ENCODE measurements at places on chromosomes 1 and 21. TPM values are rescaled to one million over a fixed set of nuclear protein-coding genes. Genes with fewer than 3 reads are reported as not detected.

DNA sequence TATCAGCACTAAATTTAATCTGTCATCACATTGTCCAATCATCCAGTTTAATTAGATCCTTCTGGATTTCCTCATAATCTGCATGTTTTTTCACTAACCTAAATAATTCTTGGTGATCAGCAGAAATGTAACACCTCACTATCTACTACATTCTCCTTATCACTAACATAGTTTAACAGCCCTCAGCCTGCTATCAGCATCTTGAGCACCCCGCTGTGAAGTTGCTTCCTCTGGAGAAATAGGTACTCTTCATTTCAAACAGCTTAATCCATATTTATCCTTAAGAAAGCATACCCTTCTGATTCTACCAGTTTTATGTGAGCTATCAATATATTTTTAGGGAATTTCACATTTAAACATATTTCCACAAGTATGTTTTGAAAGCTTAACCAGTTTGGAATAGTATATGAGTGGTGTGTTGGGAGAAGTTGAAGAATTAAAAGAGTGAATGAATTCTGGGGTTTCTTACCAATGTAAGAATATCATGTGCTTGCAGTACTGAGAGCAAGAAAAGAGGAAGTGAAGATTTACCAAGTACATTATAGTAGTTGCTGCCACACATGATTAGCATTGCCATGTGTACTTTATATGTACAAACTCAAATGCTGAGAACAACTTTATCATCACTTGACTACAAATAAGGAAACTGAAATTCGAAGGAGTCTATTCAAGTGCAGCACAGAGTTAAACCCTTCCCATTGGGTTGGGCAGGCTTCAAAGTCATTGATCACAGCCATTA, 771.1 kb upstream of the ADGRL4 start:
- H3K4me1 ChIP-seq: no peaks in the 10 kb centered on the region
- H3K36me3 ChIP-seq: no peaks in the 10 kb centered on the region
- no peak overlapping the region for H3K27ac ChIP-seq
- no peaks in the 10 kb centered on the region for H3K27me3 ChIP-seq
- DNase-seq: no peak

GRCh38 chr21:29526545-29526944, 227.8 kb downstream of the BACH1 start:
- H3K36me3 ChIP-seq: no peaks in the 10 kb centered on the region
- no peaks in the 10 kb centered on the region for H3K27me3 ChIP-seq
- H3K4me1 ChIP-seq: no peaks in the 10 kb centered on the region
- no peak overlapping the region for H3K4me3 ChIP-seq
- no peak for DNase-seq
- H3K27ac ChIP-seq: no peak overlapping the region

- no peak overlapping the region for H3K27ac ChIP-seq
- DNase-seq: no peak
- no peaks in the 10 kb centered on the region for H3K36me3 ChIP-seq
- H3K4me3 ChIP-seq: no peak overlapping the region
Measured at GRCh38 chr1:54378874-54379554, 27.2 kb downstream of the SSBP3 start.

- H3K27me3 ChIP-seq: no peaks in the 10 kb centered on the region
- no peak for DNase-seq
- no peak overlapping the region for H3K4me3 ChIP-seq
- H3K4me1 ChIP-seq: no peaks in the 10 kb centered on the region
- H3K36me3 ChIP-seq: no peaks in the 10 kb centered on the region
- no peak overlapping the region for H3K27ac ChIP-seq
Measured at GRCh38 chr21:42027085-42027821, 17.1 kb upstream of the ZBTB21 start.

GRCh38 chr1:58573138-58573537, 3.9 kb downstream of the TACSTD2 start:
- H3K36me3 ChIP-seq: peaks cover 13% of the 10 kb centered on the region
- peak overlapping the region; percentile 97 for H3K4me3 ChIP-seq
- H3K27ac ChIP-seq: peak overlapping the region; percentile 99
- DNase-seq: no peak

The ATP1A2 gene
- 1.1 TPM for total RNA-seq

DNA sequence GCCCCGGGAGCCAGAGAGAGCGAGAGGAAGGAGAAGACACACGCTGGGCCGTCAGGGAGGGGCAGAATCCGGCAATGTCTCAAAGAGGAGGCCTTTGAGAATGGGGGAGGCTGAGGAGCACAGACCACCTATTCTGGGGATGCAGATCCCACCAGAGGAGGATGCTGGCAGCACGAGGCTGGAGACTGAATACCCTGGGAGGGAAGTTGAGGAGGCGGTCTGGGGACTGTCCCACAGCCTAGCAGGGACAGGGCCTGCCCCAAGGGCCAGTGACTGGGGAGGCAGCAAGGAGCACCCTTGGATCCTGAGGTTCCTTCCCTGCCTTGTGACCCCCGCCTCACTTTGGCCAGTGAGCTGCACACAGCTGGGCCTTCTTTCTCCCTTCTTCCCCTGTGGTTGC, 49.2 kb downstream of the SLC37A1 start:
- no peaks in the 10 kb centered on the region for H3K27me3 ChIP-seq
- H3K27ac ChIP-seq: no peak overlapping the region
- H3K4me3 ChIP-seq: no peak overlapping the region
- no peaks in the 10 kb centered on the region for H3K36me3 ChIP-seq
- no peak for DNase-seq

The ADGRL4 gene
- total RNA-seq: not detected

GRCh38 chr1:194644528-194644927, 1458.1 kb upstream of the B3GALT2 start:
- no peak overlapping the region for H3K4me3 ChIP-seq
- no peak overlapping the region for H3K27ac ChIP-seq
- no peak for DNase-seq

The FCRL4 gene
- not detected for total RNA-seq

GRCh38 chr1:32536117-32536516, 3.1 kb upstream of the ZBTB8A start:
- H3K36me3 ChIP-seq: no peaks in the 10 kb centered on the region
- no peak overlapping the region for H3K4me3 ChIP-seq
- no peak overlapping the region for H3K27ac ChIP-seq
- H3K27me3 ChIP-seq: no peaks in the 10 kb centered on the region

DNA sequence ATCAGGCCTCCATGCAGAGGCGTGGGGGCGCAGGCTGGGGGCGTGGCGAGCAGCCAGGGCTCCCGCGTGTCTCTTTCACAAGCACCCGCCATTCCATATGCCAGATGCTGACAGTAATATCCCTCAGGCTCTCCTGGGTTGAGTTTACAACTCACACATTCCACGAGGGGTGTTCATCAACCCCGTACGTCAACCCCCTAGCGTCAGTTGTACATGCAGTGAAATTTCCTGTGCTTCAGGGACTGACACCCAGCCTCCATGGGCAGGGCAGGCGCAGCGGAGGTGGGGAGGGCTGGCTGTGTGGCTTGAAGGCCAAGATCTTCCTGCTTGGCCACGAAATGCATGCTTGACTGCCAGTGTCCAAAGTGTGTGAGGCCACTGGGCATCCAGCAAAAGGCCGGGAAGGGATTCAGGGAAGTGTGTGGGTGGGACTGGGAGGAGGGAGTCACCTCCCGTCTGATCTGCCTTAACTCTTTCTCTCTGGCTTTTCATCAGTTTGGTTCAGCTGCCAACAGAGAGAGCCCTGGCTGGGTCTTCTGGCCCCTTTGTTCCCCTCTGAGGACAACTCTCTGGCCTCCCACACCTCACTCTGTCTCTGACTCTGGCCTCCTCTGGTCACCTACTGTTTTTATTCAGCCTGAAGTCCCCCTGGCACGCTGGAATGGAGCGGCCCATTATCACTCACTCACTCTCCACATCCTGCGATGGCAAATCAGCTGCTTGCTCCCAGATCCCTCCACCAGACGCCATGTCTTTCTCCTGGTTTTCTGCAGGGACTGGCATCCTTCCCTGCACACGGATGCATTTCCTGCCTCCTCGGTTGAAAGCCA, 33.8 kb downstream of the CLIC6 start:
- H3K36me3 ChIP-seq: no peaks in the 10 kb centered on the region
- H3K27me3 ChIP-seq: 0 out of 2 replicates have a peak, but pooled peaks cover 2% of the 10 kb centered on the region
- no peak overlapping the region for H3K4me3 ChIP-seq
- no peak overlapping the region for H3K27ac ChIP-seq

DNA sequence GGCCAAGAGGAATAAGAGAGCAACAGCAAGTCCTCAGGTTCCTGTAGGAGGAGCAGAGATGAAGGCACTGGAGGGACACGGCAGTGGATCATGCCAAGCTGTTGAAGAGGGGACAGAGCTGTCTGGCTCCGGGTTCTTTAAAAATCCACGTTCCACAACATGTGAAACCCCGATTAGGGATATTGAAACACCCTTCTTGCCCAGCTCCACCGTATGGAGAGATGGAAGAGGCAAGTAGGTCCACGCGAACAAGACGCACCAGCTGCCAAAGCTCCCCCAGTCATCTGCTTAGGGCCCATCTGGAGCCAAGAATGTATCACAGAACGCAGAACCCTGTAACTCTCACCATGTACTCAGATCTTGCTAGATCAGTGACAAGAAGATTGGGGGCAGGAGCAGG, 3.9 kb downstream of the C1orf198 start:
- H3K27ac ChIP-seq: 0 out of 2 replicates have a peak overlapping the region, but pooled peaks have one; percentile 39
- H3K36me3 ChIP-seq: no peaks in the 10 kb centered on the region
- H3K27me3 ChIP-seq: no peaks in the 10 kb centered on the region
- no peak overlapping the region for H3K4me3 ChIP-seq

DNA sequence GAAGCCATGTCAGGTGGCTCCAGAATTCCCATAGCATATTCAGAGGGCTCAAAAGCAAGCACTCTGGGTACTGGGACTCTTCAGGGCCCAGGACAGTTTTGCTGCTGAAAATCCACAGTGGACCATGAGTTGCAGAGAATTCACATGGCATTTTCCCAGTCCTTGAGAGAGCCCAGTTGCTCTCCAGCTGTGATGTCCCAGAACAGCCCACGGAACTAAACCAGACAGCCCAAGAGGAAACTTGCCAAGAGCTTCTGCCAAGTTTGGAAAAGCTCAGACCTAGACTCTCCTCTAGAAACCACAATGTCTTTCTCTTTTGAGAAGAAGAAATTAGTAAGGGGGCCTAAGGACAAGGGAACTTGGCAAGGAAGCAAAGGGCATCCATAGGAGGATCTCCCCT, 69.4 kb downstream of the RGS2 start:
- H3K4me3 ChIP-seq: no peak overlapping the region
- H3K27ac ChIP-seq: no peak overlapping the region
- H3K36me3 ChIP-seq: no peaks in the 10 kb centered on the region
- no peak for DNase-seq
- no peaks in the 10 kb centered on the region for H3K27me3 ChIP-seq

GRCh38 chr1:162021124-162021523, 2.5 kb downstream of the OLFML2B start:
- no peak overlapping the region for H3K4me3 ChIP-seq
- H3K27me3 ChIP-seq: peaks cover 17% of the 10 kb centered on the region
- H3K4me1 ChIP-seq: peaks cover 6% of the 10 kb centered on the region
- H3K36me3 ChIP-seq: no peaks in the 10 kb centered on the region

Data from PC-9 (cell line).